ENCODE measurements at places on chromosomes 3 and 15.

DNA sequence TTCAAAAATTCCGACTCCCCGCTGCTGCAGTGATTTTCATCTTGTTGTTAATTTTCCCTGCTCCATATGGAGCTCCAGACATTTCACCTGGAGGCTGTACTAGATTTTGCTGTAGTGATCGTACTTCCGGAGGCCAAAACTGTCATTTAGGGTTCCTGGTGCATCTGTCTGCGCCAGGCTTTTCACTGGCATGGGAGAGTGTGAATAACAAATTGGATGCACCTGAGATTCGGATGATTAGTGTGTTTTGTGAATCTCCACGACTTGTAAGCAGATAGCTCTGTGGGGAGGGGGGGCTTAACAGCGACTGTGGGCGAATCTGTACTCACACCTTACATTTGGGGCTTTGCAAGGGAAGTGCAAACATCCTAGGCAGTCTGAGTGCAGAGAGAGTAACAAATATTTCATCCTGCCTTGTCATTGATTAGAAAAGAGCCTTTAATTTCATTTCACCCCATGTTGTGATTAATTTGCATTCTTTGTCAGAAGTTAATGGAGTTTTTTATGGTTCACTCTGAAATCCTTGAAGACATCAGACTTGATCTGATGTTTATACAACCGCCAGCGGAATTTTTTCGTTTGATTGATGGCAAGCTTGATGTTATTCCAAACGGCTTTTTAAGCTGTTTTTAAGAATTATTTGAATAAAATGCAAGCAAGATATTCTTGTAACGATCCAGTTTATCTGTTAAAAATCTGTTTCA lies 92.5 kb upstream of the SKOR1 start:
- DNase-seq = no peak

GRCh38 chr3:120443626-120444123 lies 7.1 kb downstream of the FSTL1 start:
- DNase-seq = no peak

DNA sequence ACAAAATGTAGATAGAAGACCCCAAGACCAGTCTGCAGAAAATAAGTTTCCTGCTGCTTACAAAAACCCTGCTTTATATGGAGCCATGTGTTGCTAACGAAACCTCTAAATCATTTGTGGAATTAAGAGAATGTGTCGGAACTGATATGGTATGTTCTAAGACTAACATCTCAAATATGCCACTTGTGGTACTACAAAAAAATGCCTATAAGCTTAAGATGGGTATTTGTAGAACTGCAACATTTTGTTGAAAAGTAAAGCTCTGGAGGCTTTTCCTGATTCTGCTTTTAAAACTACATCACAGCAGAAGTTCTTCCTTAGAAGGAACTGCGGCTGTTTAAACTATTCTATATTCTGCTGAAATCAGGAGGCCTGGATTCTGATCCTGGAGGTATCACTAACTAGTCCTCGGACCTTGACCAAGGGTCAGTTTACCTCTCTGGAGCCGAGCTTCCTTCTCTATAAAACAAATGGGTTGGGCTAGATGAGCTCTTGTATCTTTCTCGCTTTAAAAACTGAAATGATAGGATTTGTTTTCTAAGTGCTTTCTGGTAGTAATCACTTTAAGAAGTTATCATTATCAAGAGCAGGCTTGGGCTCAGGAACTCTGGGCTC lies 74.9 kb downstream of the RAD18 start:
- DNase-seq = no peak

- DNase-seq = no peak
Observed at GRCh38 chr15:71103102-71103676, 12.1 kb upstream of the THSD4 start.

- no peak for DNase-seq
Observed at GRCh38 chr15:94023531-94023930, 207.8 kb upstream of the MCTP2 start.

GRCh38 chr3:196334982-196335381 lies 3.2 kb downstream of the TM4SF19 start:
- no peak for DNase-seq

DNA sequence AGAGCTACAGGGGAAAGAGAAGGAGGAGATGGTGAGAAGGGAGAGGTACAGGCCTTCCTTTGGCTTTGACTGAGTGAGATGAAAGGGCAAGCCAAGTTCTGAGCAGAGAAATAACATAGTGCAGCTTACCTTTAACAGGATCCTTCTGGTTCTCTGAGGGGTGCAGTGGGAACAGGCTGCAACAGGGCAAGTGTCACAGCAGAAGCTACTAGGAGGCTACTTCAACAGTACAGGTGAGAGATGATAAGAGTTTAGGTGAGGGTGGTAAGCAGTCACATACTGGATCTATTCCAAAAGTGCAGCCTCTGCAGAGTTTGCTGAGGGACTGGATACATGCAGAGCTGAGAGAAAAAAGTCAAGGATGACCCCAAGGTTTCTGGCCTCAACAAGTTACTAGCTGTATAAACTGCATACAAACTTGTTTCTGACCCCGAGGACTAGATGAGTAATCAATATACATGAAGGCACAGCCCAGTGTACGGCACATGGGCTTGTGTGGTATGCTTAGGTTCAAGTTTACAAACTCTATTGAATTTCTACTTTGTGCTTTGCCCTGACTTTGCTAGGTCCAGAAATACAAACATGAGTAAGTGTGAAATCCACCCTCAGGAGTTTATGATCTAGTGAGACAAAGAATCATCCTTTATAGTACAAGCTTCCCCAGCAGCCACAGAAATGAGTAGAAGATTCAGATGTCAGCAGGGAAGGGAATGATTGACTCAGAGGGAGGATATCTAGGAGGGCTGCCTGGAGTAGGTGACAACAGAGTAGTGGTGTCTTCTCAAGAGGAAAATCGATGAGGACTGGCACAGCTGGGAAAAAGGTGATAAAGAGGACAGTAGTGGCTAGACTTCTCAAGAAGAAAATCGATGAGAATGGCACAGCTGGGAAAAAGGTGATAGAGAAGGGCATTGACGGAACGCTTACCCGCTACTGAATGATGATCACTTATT lies 78.2 kb upstream of the TJP1 start:
- no peak for DNase-seq

Data from NK-92 treated with Interleukin-12 subunit alpha and Interleukin-12 subunit beta, amount 100 ng/mL, for 24 hours (cell line).